Activated naive CD4-positive, alpha-beta T cell treated with anti-CD3 and anti-CD28 coated beads, Interleukin-2, amount 10 ng/mL, durations not matched to agents 5 hours and 36 hours (primary cell): ENCODE measurements at places on chromosomes 5 and 9. TPM values are rescaled to one million over a fixed set of nuclear protein-coding genes. Genes with fewer than 3 reads are reported as not detected.

SLC46A2 gene
- total RNA-seq: not detected

PTGES gene
- total RNA-seq: not detected

PROB1 gene
- total RNA-seq: 2.6 TPM

MEGF10 gene
- not detected for total RNA-seq

HRCT1 gene
- total RNA-seq: not detected

DDX4 gene
- total RNA-seq: 0.51 TPM

TMOD1 gene
- total RNA-seq: 0.66 TPM

CBY3 gene
- 0.31 TPM for total RNA-seq

STRBP gene
- total RNA-seq: 22.5 TPM

ARRDC1 gene
- 65.0 TPM for total RNA-seq

CEP78 gene
- 42.8 TPM for total RNA-seq

UNC5A gene
- total RNA-seq: not detected

DRD1 gene
- total RNA-seq: not detected
